ENCODE measurements at places on chromosomes 5 and 9. TPM values are rescaled to one million over a fixed set of nuclear protein-coding genes. Genes with fewer than 3 reads are reported as not detected.

The AK8 gene
- total RNA-seq: 1.0 TPM

- no peak overlapping the region for H3K27ac ChIP-seq
- no peaks in the 10 kb centered on the region for H3K36me3 ChIP-seq
- no peaks in the 10 kb centered on the region for H3K4me1 ChIP-seq
- DNase-seq: no peak
Measured at GRCh38 chr9:8011974-8012373, 212.4 kb upstream of the DMAC1 start.

- H3K27me3 ChIP-seq: no peaks in the 10 kb centered on the region
- DNase-seq: no peak
- no peaks in the 10 kb centered on the region for H3K36me3 ChIP-seq
- peak overlapping the region; percentile 75 for H3K27ac ChIP-seq
Measured at GRCh38 chr9:75086541-75087288, 1.2 kb downstream of the NMRK1 start.

- H3K4me1 ChIP-seq: peaks cover 8% of the 10 kb centered on the region
- H3K4me3 ChIP-seq: peak overlapping the region; percentile 97
- H3K27me3 ChIP-seq: no peaks in the 10 kb centered on the region
- no peaks in the 10 kb centered on the region for H3K36me3 ChIP-seq
- H3K27ac ChIP-seq: peak overlapping the region; percentile 96
- DNase-seq: peak; percentile 39
Measured at GRCh38 chr5:132489871-132490483, 596 bp downstream of the IRF1 start.

GRCh38 chr9:133045132-133045531 is 14.3 kb downstream of the GTF3C5 start:
- no peak overlapping the region for H3K27ac ChIP-seq
- no peaks in the 10 kb centered on the region for H3K4me1 ChIP-seq
- no peak overlapping the region for H3K4me3 ChIP-seq

DNA sequence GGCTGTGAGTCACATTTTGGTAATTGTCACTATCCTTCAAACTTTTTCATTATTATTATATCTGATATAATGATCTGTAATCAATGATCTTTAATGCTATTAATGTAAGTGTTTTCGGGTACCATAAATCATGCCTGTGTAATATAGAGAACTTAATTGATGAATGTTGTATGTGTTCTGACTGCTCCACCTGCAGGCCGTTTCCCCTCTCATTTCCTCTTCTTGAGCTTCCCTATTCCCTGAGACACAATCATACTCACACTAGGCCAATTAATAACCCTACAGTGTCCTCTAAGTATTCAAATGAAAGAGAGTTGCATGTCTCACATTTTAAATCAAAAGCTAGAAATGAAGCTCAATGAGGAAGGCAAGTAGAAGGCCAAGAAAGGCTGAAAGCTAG is 420.9 kb upstream of the SGCD start:
- no peak for DNase-seq
- no peaks in the 10 kb centered on the region for H3K36me3 ChIP-seq
- no peak overlapping the region for H3K4me3 ChIP-seq
- no peaks in the 10 kb centered on the region for H3K4me1 ChIP-seq
- H3K27me3 ChIP-seq: no peaks in the 10 kb centered on the region

DNA sequence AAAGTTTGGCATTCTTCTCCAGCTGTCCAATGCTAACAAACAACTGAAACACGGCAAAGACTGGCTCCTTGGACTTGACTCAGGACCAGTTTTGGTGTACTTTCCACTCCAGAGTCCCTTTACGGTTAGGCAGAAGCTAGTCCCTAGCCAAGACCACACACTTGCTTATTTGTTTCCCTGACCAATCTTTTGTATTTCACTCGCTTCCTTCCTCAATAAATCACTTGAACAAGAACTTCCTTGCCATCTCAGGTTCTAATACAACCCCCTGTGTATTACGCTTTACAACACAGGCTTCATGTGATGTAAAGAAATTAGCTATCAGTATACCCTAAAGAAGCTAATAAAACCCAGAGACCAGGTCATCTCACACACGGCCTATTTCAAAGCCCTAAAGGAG is 947.5 kb upstream of the CTNND2 start:
- DNase-seq: no peak
- no peak overlapping the region for H3K4me3 ChIP-seq
- no peak overlapping the region for H3K27ac ChIP-seq
- H3K36me3 ChIP-seq: no peaks in the 10 kb centered on the region

DNA sequence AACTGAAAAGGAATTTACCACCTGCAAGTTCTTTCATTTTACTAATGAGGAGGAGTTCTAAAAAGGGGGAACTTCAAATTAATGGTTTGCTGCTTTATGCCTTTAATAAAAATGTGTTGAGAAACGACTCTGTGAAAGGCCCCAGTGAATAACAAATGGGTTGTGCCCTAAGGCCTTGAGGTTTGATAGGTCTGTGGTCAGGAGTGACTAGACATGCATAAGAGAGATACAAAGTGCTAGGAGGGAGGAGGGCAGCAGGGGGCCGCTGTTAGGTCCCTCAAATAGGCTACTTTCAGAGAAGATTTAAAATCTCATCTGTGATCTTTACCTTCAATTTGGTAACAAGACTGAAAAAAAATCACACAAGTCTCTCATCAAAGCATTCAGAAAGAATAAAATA is 58.3 kb downstream of the FAM81B start:
- no peak for DNase-seq
- H3K27me3 ChIP-seq: no peaks in the 10 kb centered on the region
- H3K36me3 ChIP-seq: no peaks in the 10 kb centered on the region

DNA sequence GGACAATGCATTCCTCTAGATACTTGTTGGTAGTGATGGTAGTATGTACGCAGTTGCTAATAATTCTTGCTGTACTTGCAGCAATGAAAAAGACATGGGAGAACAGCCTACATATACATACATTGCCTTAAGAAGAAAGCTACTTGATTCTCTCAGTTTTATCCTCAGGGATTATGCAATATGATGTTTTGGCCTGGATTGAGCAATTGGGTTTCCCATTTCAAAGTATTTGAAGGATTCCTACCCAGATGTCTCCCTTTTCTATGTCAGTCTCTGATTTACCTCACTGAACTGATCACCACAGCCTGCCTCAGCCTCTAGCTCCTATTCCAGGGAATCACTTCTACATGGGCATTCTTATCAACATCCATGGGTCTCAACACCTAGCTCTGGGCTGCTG is 210.1 kb upstream of the CDH10 start:
- H3K4me1 ChIP-seq: no peaks in the 10 kb centered on the region
- no peaks in the 10 kb centered on the region for H3K27me3 ChIP-seq
- H3K36me3 ChIP-seq: no peaks in the 10 kb centered on the region
- H3K27ac ChIP-seq: no peak overlapping the region
- DNase-seq: no peak

The CBY3 gene
- total RNA-seq: not detected

DNA sequence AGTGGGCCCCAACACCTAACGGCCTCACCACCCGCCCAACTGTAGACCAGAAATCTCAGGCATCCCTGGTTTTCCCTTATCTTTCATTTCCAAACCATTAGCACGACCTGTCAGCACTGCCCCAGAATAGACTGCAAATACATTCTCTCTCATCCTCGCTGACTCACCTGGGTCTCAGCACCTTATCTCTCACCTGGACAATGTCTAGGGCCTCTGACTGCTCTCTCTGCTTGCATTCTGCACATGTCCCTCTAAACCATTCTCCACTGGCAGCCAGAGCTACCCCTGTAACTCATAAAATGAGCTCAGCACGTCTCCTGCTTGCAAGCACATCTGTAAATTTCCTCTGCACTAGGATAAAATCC is 12.7 kb downstream of the CKMT2 start:
- peak overlapping the region; percentile 74 for H3K27ac ChIP-seq
- H3K36me3 ChIP-seq: no peaks in the 10 kb centered on the region
- DNase-seq: no peak
- H3K4me3 ChIP-seq: no peak overlapping the region
- no peaks in the 10 kb centered on the region for H3K27me3 ChIP-seq
- no peaks in the 10 kb centered on the region for H3K4me1 ChIP-seq

- no peaks in the 10 kb centered on the region for H3K4me1 ChIP-seq
- H3K4me3 ChIP-seq: no peak overlapping the region
- no peak overlapping the region for H3K27ac ChIP-seq
Measured at GRCh38 chr5:25119650-25120049, 474.9 kb upstream of the CDH10 start.

The ELAVL2 gene
- total RNA-seq: 1.1 TPM

- H3K4me1 ChIP-seq: no peaks in the 10 kb centered on the region
- no peak overlapping the region for H3K4me3 ChIP-seq
- no peak overlapping the region for H3K27ac ChIP-seq
- H3K36me3 ChIP-seq: no peaks in the 10 kb centered on the region
Measured at GRCh38 chr9:112341730-112342129, 8.3 kb upstream of the PTBP3 start.

The NUTM2G gene
- total RNA-seq: not detected

- DNase-seq: no peak
- peaks cover 7% of the 10 kb centered on the region for H3K4me1 ChIP-seq
- H3K27me3 ChIP-seq: no peaks in the 10 kb centered on the region
- H3K36me3 ChIP-seq: no peaks in the 10 kb centered on the region
Measured at GRCh38 chr5:68270399-68270975, 54.9 kb downstream of the PIK3R1 start.

- H3K27me3 ChIP-seq: no peaks in the 10 kb centered on the region
- H3K4me1 ChIP-seq: no peaks in the 10 kb centered on the region
- H3K4me3 ChIP-seq: no peak overlapping the region
- H3K36me3 ChIP-seq: no peaks in the 10 kb centered on the region
Measured at GRCh38 chr5:102018279-102018678, 277.8 kb downstream of the SLCO4C1 start.

GRCh38 chr9:83219154-83219923 is 156.4 kb upstream of the RASEF start:
- H3K27ac ChIP-seq: peak overlapping the region; percentile 79
- H3K4me1 ChIP-seq: no peaks in the 10 kb centered on the region
- H3K27me3 ChIP-seq: no peaks in the 10 kb centered on the region
- H3K4me3 ChIP-seq: peak overlapping the region; percentile 53
- peak; percentile 35 for DNase-seq

- H3K4me3 ChIP-seq: no peak overlapping the region
- DNase-seq: no peak
- no peak overlapping the region for H3K27ac ChIP-seq
- no peaks in the 10 kb centered on the region for H3K36me3 ChIP-seq
Measured at GRCh38 chr5:155017610-155018009, 4.1 kb downstream of the KIF4B start.

- no peak overlapping the region for H3K27ac ChIP-seq
- no peaks in the 10 kb centered on the region for H3K4me1 ChIP-seq
- no peak for DNase-seq
- H3K27me3 ChIP-seq: no peaks in the 10 kb centered on the region
- no peak overlapping the region for H3K4me3 ChIP-seq
Measured at GRCh38 chr9:93517331-93517730, 59.1 kb upstream of the PHF2 start.

DNA sequence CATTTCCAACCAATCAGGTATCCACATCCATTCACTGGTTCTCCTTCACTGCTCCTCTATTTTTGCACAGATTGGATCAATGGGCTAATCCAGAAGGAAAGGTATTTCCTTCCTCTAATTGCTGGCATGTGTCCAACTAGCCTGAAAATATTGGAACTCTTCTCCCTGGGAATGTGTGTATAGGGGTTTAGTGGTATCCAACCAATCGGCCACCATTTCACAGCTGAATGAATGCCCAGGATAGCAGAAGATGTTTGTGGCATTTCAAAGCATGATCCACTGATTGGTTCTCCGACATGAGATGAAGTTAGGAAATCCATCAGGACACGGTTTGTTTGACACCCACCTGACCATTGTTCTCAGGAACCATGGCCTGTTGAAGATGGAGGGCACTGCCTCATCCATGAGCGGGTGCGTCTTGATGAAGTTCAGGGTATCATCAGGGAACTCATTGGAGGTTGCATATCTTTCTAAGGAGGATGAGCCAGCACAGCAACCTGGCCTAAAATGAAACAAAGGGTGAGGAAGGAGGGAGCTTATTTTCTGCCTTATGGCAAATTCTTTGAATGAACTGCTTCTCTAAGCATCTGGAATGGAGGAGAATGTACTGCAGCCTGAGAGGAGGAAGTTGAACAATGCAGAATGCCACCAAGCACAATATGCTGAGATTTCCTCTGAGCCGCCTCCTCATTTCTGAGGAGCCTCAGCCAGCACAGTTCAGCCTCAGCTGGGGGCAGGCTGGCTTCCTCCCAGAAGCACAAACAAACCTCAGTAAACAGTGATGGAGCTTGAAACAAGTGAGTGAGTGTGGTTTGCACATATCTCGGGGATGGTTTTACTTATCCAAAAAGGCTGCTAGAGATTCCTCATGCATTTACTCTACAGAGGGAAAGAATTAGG is 94.6 kb downstream of the SEMA6A start:
- H3K27ac ChIP-seq: no peak overlapping the region
- H3K36me3 ChIP-seq: peaks cover 10% of the 10 kb centered on the region
- no peaks in the 10 kb centered on the region for H3K4me1 ChIP-seq
- H3K4me3 ChIP-seq: no peak overlapping the region
- no peaks in the 10 kb centered on the region for H3K27me3 ChIP-seq

DNA sequence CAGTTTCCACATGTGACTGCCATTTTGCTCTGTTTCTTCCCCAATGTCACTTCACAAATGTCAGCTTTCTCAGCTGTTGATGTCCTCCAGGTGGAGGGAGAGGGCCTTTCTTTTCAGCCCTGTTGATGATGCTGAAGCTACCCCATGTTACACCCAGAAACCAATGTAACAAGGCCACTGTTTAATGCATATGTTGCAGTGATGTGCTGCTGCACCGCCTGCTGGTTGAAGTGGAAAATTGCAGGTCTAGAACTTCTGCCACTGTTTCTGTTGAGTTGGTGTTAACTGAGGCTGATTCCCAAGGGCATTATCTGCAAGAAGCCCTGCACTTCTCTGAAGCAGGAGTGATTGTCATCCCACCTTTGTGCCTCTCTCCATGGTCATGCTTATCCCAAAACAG is 428.4 kb downstream of the KDM4C start:
- no peaks in the 10 kb centered on the region for H3K36me3 ChIP-seq
- no peak for DNase-seq
- no peaks in the 10 kb centered on the region for H3K4me1 ChIP-seq

DNA sequence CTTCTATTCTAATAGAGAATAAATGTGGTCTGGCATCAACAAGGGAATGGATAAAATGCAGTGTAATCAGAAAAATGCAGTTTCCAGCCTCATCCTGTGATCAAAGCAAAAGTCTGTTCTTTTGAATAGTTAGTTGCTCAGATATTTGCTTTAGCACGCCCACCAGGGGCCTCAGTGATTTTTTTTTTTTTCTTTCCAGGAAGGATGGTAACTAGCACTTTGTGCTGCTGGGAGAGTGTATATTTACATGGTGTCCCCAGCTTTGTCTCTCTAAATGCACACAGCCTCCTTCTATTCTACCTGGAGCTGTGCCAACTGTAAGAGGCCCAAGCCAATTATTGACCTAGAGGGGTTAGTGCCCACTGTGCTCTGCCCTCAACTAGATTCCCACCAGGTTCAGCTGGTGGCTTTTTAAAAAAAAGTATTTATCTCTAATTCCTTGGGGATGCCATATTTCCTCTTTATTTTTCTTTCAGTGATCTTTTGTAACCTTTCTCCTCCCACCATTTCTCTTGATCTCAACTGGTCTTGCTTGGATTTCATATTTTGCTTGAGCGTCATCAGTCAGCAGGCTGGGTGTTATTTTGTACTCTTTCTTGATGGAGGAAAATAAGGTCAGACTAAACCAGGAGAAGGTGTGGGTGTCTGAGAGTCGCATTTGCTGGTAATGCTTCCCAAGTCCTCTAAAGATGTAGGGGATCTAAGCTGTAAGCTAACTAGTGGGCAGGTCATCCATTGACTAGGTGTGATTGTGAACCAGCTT is 193.0 kb upstream of the C9orf72 start:
- no peaks in the 10 kb centered on the region for H3K4me1 ChIP-seq
- no peak overlapping the region for H3K4me3 ChIP-seq
- H3K27ac ChIP-seq: peak overlapping the region; percentile 35
- no peaks in the 10 kb centered on the region for H3K36me3 ChIP-seq
- DNase-seq: no peak

- H3K36me3 ChIP-seq: no peaks in the 10 kb centered on the region
- no peak for DNase-seq
- H3K4me1 ChIP-seq: no peaks in the 10 kb centered on the region
- no peak overlapping the region for H3K27ac ChIP-seq
- H3K27me3 ChIP-seq: no peaks in the 10 kb centered on the region
Measured at GRCh38 chr5:83865579-83865978, 144.9 kb upstream of the HAPLN1 start.

Data from breast epithelium (tissue), 4 donors.